ENCODE measurements at places on chromosomes 11 and 22. TPM values are rescaled to one million over a fixed set of nuclear protein-coding genes. Genes with fewer than 3 reads are reported as not detected.
A peak's percentile ranks its signal among the peaks of the same experiment; 100 is the strongest.

DNA sequence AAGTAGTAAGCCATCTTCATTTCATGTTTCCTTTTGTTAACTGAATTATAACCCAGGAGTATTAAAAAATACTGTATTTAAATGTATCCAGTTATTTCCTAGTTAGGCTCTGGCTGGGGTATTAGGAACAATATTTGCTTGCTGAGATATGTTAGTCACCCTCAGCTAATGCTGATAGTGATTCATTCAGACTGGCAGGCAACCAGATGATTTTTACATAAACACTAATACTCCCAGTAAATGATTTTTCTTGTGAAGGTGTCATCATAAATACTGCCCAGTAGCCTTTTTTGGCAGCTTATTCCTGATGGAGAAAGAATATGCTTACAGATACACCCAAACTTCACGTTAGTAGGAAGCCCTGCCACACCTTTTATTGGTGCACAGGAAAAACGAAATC lies 8.1 kb downstream of the YWHAH start:
- peaks cover 29% of the 10 kb centered on the region for H3K36me3 ChIP-seq
- H3K4me3 ChIP-seq = no peak overlapping the region
- no peaks in the 10 kb centered on the region for H3K27me3 ChIP-seq
- peaks cover 20% of the 10 kb centered on the region for H3K4me1 ChIP-seq
- H3K27ac ChIP-seq = peak overlapping the region; percentile 33

Gene ARHGEF17
- total RNA-seq = 62.1 TPM

Gene APOA1
- total RNA-seq = not detected

GRCh38 chr11:123434262-123434661 lies 4.2 kb downstream of the GRAMD1B start:
- H3K4me1 ChIP-seq = peaks cover 56% of the 10 kb centered on the region
- peak overlapping the region; percentile 39 for H3K27ac ChIP-seq
- H3K27me3 ChIP-seq = no peaks in the 10 kb centered on the region
- H3K4me3 ChIP-seq = no peak overlapping the region

Gene FOLR1
- 5.0 TPM for total RNA-seq

DNA sequence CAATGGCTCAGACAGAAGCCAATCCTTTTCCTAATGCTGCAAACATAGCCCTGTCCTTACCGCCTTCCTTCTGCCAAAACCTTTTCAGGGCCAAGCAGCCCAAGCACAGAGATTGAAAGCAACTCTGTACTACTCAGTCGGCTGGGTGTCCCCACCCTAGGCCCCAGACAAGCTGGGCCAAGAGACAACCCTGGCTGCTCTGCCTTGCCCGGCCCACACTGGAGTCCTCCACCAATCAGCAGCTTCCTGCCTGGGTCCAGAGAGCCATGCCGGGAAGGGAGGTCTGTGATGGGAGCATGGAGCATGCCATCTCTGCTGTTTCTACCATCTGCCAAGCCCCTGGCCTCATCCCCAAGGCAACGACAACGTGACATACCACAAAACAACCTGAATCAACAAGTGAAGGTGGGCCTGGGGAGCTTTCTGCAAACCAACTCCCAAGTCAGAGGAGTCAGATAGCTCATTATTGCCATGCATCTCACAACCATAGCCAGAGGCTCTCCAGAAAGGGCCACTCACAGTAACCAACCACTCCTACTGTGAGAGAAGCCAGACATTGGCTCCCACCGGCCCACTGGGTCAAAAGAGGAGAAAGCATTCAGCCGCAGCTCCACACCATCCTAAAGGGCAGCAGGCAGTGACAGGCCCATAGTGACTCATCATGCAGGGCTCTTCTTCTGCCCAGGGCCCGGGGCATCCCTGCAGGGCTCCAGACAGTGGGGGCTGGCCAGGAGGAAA lies 18.2 kb downstream of the PATZ1 start:
- H3K27me3 ChIP-seq = no peaks in the 10 kb centered on the region
- no peak overlapping the region for H3K27ac ChIP-seq
- peaks cover 49% of the 10 kb centered on the region for H3K36me3 ChIP-seq
- DNase-seq = no peak

Gene CCDC116
- total RNA-seq = 0.63 TPM

GRCh38 chr11:47147250-47147649 lies 29.4 kb downstream of the ARFGAP2 start:
- H3K27me3 ChIP-seq = no peaks in the 10 kb centered on the region
- no peaks in the 10 kb centered on the region for H3K36me3 ChIP-seq
- H3K4me1 ChIP-seq = 0 out of 2 replicates have a peak, but pooled peaks cover 9% of the 10 kb centered on the region
- no peak overlapping the region for H3K27ac ChIP-seq
- DNase-seq = no peak

DNA sequence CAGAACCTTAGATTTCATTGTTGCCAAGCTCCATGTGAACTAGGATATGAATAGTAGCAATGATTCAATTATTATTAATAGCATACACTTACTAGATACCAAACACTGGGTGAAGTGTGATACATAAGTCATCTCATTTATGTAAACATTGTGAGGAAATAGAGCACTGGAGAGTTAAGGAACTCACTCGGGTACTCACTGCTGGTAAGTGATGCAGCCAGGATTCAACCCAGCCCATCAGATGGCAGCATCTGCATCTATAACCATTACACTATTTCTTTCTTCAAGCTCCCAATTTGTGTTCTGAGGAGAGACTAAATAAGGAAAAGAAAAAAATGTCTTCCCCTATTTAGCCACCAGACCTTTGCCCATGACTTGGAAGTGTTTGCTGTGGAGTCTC lies 10.2 kb upstream of the ALG8 start:
- H3K4me3 ChIP-seq = no peak overlapping the region
- H3K36me3 ChIP-seq = no peaks in the 10 kb centered on the region
- no peak overlapping the region for H3K27ac ChIP-seq
- DNase-seq = no peak

GRCh38 chr11:40130427-40130826 lies 1329.0 kb downstream of the LRRC4C start:
- H3K4me1 ChIP-seq = no peaks in the 10 kb centered on the region
- H3K27ac ChIP-seq = no peak overlapping the region
- no peak overlapping the region for H3K4me3 ChIP-seq
- DNase-seq = no peak
- no peaks in the 10 kb centered on the region for H3K36me3 ChIP-seq

Gene SCGB2A2
- total RNA-seq = not detected

Gene LRRC74B
- total RNA-seq = 0.25 TPM

Gene MPZL2
- 39.4 TPM for total RNA-seq

Gene TRIM51
- total RNA-seq = not detected

Measured in PC-9 (cell line).